Foreskin melanocyte (primary cell): ENCODE measurements at places on chromosomes 12 and 14.

- DNase-seq: peak; percentile 6
Measured at GRCh38 chr12:126389220-126389841, 1324.1 kb downstream of the AACS start.

GRCh38 chr12:131349397-131350127 is 361.3 kb upstream of the SFSWAP start:
- DNase-seq: no peak

- DNase-seq: no peak
Measured at GRCh38 chr14:104280085-104280901, 141.9 kb downstream of the KIF26A start.

DNA sequence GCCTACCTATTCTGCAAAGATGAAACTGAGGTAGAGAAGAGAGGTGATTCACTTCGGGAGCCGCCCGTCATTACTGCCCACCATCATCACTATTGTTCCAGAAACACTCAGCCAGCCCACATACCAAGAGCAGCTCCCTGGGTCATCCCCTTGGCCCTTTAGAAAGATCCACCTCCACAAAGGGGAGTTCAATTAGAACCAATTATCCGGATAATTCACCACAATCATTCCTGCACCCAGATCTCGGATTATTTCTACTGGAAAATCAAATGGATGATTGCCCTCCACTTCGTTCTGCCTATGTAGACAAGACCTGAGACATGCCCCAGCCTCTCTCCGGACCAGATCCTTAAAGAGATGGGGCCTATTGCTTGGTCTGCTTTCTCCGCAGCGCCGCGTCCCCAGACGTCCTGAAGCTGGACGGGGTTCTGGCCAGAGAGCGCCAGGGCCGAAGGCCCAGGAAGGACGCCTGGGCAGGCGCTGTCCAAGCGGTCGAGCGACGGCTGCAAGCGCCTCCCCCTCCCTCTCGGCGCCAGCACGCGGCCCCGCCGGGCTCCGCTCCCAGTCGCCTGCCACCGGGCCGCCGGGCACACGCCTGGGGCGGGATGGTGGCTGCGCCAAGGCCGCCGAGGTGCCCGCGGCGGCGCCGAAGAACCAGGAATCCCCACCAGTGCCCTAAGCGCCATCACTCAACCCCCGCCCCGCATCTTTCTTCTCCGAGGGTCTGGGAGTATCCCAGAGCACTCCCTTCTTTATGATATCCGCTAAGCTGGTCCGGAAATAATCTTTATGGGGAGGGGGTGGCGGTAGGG is 1.3 kb upstream of the ASCL1 start:
- no peak for DNase-seq
